ENCODE measurements at places on chromosomes 11 and 22.
A peak's percentile ranks its signal among the peaks of the same experiment; 100 is the strongest.

- no peak for DNase-seq
Observed at GRCh38 chr22:38824585-38824984, 19.2 kb downstream of the NPTXR start.

DNA sequence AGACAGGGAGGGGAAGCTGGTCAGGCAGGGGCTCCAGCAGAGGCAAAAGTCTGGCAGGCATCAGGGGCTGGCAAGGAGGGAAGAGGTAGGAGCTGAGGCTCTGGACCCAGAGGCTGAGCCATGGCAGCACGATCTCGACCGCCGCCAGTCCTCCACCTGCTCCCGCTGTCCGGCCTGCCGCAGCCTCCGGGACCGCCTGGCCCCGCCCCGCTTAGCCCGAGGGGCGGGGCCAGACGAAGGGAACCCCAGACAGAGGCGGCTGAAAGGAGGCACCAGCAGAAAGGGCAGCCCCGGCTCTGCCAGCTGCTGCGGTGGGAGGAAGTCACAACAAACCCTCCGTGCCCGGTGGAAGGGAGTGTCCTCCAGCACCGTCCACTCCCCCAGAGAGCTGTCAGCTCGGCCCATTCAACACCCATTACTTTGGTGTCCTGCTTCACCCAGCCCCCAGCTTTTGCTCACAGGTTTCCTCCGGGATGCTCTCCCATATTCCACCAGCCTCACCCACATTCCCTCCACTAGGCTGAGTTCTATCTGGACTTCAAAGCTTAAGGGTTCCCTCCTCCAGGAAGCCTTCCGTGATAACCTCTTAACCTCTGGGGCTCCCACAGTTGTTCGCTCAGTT, at the start of gene MFNG:
MFNG (minus strand) TSS at position 161 of the 622 bp plus-strand sequence. CDS start 207 bp downstream, outside the sequence.
- DNase-seq: peak; percentile 46

- DNase-seq: no peak
Observed at GRCh38 chr11:62673196-62673525, 1.1 kb upstream of the LBHD1 start.

GRCh38 chr11:59899532-59899931, 20.9 kb downstream of the OOSP3 start:
- DNase-seq: no peak

DNA sequence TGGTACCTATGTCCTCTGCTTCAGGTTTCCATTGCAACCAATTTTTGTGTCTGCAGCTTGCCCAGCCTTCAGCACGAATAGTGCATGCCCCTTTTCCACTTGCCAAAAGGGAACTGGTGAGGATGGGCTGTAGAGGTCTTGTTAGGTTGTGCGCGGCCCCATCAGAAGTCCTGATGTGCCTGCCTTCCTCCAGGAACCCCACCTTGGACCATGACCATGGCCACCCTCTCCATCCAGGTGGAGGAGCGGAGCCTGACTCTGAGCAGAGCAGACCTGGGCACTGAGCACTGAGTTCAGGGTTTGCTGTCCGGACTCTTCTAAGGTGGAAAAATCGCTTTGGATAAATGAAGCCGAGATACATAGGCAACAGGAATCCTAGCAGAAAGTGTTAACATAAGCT, 6.9 kb downstream of the GLB1L2 start:
- no peak for DNase-seq

DNA sequence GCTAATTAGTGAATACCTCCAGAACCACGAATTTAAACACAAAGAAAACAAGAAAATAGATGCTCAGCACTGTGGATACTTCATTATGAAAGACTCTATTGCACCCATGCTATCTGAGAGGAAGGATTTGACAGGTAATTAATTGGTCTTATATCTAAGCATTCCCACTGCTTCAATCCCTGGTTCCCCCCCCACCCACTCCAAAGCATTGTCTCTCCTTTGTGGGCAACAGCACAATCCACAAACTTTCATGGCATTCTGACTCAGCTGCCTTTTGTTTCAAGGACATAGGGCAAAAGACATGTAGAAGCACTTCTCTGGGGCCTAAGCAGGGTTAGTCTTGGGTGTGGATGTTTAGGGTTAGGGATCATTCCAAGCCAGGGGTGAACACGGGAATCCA, 551.4 kb downstream of the BUD13 start:
- no peak for DNase-seq

DNA sequence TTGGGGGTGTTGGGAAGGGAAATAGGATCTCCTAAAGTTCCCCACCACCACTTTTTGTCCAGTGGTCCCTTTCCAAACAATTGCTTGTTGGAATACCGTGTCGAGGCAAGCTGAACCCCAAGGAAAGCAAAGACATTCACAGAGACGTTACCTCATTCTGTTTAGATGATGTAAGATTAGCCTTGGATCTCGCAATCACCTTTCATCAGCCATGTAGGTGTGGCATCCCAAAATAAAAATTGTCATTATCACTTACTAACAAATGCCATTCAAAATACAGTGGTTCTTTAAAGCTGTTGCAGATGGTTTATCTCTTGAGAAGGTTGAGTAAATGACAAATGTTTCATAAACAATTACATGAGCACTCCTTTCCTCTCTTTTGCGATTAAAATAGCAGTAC, 86.5 kb upstream of the SLC25A18 start:
- DNase-seq: no peak

- no peak for DNase-seq
Observed at GRCh38 chr11:124483422-124483821, 37.9 kb upstream of the OR8B8 start.

DNA sequence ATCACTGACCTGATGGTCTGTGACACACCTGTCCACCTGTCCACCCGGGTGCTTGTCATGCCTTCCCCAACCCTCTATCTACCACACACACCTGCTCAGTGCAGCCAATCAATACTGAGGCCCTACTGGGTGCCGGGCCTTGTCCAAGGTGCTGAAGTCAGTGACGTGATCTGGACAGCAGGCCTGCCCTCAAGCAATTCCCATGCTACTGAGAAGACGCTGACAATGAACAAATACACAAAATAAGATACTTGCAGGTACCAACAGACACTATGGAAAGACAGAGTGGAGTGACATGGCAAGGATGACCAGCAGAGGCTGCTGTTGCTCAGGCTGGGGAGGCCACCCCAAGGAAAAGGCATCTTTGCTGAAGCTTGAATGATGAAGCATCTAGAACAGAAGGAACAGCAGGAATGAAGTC, 21.2 kb downstream of the PLAAT3 start:
- no peak for DNase-seq

DNA sequence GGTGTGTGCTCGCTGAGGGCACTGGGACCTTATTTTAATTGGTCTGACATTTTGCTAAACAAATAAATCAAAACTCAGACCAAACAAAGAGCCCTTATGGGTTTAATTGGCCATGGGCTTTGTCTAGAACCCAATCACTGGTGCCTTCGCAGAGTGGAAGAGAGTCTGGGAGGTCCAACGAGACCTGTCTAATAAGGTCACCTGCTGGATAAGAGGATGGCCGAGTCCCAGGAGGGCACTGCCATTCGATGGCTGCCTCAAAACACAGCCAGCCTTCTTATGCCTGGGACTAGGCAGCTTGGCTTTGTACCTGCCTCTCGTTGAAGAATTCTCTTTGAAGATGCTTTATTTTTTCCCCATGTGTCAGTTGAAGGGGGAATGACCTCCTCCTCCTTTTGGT, 171.1 kb downstream of the CEP164 start:
- no peak for DNase-seq

DNA sequence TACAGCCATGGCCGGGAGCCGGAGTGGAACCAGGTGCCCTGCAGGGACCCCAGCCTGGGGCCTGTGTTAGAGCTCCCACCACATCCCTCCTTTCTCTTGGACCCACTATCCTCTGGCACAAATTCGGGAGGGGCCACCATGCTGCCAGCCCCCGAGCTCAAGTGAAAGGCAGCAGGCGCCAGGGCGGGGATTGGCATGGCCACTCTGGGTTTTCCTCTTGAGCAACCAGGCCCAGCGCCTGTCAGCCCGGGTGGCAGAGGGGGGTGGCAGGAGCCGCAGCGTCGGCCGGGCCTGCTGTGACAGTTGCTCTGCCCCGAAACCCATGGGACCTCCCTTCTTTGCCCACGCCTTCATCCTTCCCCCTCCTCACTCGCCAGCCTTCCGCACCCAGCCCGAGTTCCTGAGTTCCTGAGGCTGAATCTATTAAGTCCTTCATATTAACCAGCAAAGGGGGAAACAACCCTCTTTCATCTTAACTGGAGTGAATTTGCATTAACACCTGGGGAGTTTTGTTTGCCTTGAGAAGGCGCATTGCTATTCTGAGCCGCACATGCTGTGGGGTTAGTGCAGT, 16.8 kb upstream of the CABP7 start:
- no peak for DNase-seq

GRCh38 chr11:64146036-64146955, 19.6 kb downstream of the MACROD1 start:
- no peak for DNase-seq

DNA sequence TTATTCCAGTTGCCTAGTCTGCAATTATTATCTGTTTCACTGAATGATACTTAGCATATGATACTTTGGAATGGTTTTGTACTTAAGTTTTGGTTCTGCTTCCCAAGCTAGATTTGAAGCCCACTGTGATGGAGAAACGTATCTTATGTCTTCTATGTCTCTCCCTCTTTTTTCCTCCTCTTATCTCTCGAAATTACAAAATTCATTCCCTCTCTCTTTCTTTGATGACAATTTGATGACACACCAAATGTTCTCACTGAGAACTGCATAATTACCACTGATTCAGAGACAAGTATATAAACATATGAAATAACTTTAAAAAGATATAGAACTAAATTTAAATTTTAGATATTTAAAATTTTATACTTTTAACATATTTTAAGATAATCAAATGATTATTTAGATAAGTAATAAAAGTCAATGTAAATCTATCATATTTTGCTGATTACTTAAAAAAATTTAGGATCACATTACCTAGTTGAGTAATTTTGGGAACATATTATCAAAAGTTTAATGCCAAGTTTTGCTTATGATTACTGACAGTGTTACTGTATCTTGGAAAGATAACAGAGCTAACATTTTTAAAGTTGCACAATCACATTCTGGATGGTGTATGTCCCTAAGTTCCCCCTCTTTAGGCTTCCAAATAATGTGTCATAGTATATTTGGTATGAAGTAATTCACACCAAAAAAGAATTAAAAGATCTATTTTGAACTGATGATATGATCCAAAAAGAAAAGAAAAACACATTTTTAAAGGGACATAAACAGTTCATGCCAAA, 255.3 kb downstream of the SBF2 start:
- DNase-seq: no peak
